ENCODE measurements at places on chromosomes 11 and 22. TPM values are rescaled to one million over a fixed set of nuclear protein-coding genes. Genes with fewer than 3 reads are reported as not detected.

- no peaks in the 10 kb centered on the region for H3K27me3 ChIP-seq
- H3K27ac ChIP-seq: no peak overlapping the region
- H3K4me1 ChIP-seq: no peaks in the 10 kb centered on the region
- DNase-seq: no peak
- peaks cover 44% of the 10 kb centered on the region for H3K36me3 ChIP-seq
Observed at GRCh38 chr11:3767536-3767935, 29.8 kb downstream of the NUP98 start.

The RAG2 gene
- not detected for total RNA-seq

DNA sequence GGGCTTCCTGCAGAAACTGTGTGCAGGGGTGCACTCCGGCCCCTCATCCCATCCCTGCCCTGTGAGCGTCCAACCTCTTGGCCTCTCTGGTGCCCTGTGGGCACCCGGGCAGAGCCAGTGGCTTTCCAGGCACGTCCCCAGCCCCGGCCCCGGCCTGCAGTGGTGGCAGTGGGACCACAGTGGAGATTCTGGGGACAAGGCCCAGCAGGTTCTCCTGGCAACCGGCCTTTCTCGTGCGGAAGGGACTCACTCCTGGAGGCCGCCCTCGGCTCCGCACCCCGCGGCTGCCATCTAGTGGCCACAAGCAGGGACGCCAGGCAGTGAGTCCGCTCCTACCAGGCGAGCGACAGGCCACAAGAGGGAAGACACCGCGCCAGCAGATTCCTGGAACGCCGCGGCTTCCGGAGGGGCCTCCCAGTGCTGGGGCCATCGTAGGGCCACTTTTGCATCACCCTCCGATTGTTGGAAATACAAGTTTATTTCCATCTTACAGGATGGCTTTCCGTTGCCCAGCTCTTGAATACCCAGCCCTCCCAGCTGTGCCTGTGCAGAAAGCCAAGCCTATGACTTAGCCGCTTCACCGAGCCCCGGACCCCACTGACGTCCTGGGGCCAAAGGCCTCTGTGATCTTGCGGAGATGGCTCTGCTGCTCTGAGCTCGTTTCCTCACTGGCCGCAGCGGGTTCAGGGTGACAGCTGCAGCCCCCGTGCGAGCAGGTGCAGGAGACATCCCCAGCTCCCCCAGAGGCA is 357.3 kb downstream of the CTTN start:
- no peak overlapping the region for H3K27ac ChIP-seq
- no peaks in the 10 kb centered on the region for H3K27me3 ChIP-seq
- peak; percentile 45 for DNase-seq
- H3K4me3 ChIP-seq: no peak overlapping the region

DNA sequence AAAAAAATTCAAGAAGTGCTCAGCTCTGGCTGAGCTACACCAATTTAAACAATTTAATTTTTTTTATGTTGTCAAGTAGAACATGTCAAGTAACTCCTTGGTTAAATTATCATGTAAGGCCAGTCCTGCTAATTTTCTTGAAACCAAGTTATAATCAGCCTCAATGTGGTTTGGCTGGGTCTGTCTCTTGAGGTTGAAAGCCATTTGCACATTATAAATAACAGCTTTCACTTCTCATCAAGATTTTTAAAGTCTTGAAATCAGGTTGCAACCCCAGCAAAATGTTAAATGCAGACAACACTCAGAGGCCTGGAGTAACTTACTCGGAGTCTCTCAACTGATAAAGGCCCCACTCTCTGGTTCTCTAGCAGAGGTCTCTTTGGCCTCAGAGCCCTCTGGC is 324.4 kb downstream of the BRD1 start:
- no peaks in the 10 kb centered on the region for H3K4me1 ChIP-seq
- H3K4me3 ChIP-seq: no peak overlapping the region
- H3K27ac ChIP-seq: no peak overlapping the region
- DNase-seq: no peak

- H3K4me1 ChIP-seq: no peaks in the 10 kb centered on the region
- DNase-seq: no peak
- H3K4me3 ChIP-seq: no peak overlapping the region
Observed at GRCh38 chr11:87324817-87325489, 287.2 kb downstream of the TMEM135 start.

The MOGAT2 gene
- total RNA-seq: not detected

GRCh38 chr22:50209893-50210292 is 9.1 kb downstream of the SELENOO start:
- H3K27me3 ChIP-seq: no peaks in the 10 kb centered on the region
- H3K36me3 ChIP-seq: peaks cover 21% of the 10 kb centered on the region
- no peak overlapping the region for H3K27ac ChIP-seq
- H3K4me3 ChIP-seq: no peak overlapping the region

DNA sequence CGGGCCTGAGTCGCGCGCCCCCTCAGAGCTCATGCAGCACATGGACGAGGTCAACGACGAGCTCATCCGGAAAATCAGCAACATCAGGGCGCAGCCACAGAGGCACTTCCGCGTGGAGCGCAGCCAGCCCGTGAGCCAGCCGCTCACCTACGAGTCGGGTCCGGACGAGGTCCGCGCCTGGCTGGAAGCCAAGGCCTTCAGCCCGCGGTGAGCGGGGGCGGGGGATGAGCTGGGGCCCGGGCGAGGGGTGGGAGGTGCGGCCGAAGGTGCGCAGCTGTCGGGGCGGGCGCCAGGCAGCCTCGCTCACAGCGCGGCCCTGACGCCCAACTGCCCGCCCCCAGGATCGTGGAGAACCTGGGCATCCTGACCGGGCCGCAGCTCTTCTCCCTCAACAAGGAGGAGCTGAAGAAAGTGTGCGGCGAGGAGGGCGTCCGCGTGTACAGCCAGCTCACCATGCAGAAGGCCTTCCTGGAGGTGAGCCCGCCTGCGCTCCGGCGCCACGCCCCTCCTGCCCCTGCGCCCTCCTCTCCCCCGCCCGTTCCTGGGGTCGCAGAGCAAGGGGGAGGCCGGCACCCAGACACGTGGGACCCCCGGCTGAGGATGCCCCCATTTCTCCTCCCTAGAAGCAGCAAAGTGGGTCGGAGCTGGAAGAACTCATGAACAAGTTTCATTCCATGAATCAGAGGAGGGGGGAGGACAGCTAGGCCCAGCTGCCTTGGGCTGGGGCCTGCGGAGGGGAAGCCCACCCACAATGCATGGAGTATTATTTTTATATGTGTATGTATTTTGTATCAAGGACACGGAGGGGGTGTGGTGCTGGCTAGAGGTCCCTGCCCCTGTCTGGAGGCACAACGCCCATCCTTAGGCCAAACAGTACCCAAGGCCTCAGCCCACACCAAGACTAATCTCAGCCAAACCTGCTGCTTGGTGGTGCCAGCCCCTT is 20.5 kb downstream of the EPS8L2 start:
- peaks cover 2% of the 10 kb centered on the region for H3K36me3 ChIP-seq
- DNase-seq: peak; percentile 46
- peaks cover 8% of the 10 kb centered on the region for H3K4me1 ChIP-seq
- H3K27me3 ChIP-seq: peaks cover 11% of the 10 kb centered on the region
- no peak overlapping the region for H3K27ac ChIP-seq

- H3K4me3 ChIP-seq: no peak overlapping the region
- no peaks in the 10 kb centered on the region for H3K36me3 ChIP-seq
- DNase-seq: no peak
- H3K27ac ChIP-seq: no peak overlapping the region
- no peaks in the 10 kb centered on the region for H3K4me1 ChIP-seq
- H3K27me3 ChIP-seq: no peaks in the 10 kb centered on the region
Observed at GRCh38 chr11:80521592-80521991, 1080.8 kb upstream of the TENM4 start.

The FRMD8 gene
- 40.5 TPM for total RNA-seq

The ANGPTL5 gene
- not detected for total RNA-seq

- no peaks in the 10 kb centered on the region for H3K4me1 ChIP-seq
- H3K36me3 ChIP-seq: peaks cover 1% of the 10 kb centered on the region
- H3K27me3 ChIP-seq: peaks cover 28% of the 10 kb centered on the region
- no peak overlapping the region for H3K4me3 ChIP-seq
Observed at GRCh38 chr11:9095421-9095820, 4.0 kb upstream of the SCUBE2 start.

The PKP3 gene
- total RNA-seq: not detected

The RELA gene
- 104 TPM for total RNA-seq

- no peak for DNase-seq
- H3K36me3 ChIP-seq: no peaks in the 10 kb centered on the region
- no peaks in the 10 kb centered on the region for H3K27me3 ChIP-seq
- no peaks in the 10 kb centered on the region for H3K4me1 ChIP-seq
- H3K27ac ChIP-seq: no peak overlapping the region
- H3K4me3 ChIP-seq: no peak overlapping the region
Observed at GRCh38 chr11:92413757-92414513, 189.3 kb downstream of the FAT3 start.

The KRTAP5-7 gene
- not detected for total RNA-seq

Data from activated T-helper 1 cell treated with anti-CD3 and anti-CD28 coated beads, Interleukin-12 subunit alpha, Interleukin-12 subunit beta, Interleukin-2, Interleukin-4 antibody, amounts not matched to agents 30 ng/mL and 10 ng/mL and 1 ng/mL, durations not matched to agents 14 hours and 24 hours and 36 hours (primary cell).